ENCODE measurements at places on chromosomes 2 and 18.

- DNase-seq: no peak
Observed at GRCh38 chr18:5538544-5538943, 5.3 kb downstream of the EPB41L3 start.

GRCh38 chr2:187055463-187055862 is 206.5 kb upstream of the ZSWIM2 start:
- no peak for DNase-seq

GRCh38 chr18:78947291-78947690 is 32.3 kb upstream of the SALL3 start:
- no peak for DNase-seq

DNA sequence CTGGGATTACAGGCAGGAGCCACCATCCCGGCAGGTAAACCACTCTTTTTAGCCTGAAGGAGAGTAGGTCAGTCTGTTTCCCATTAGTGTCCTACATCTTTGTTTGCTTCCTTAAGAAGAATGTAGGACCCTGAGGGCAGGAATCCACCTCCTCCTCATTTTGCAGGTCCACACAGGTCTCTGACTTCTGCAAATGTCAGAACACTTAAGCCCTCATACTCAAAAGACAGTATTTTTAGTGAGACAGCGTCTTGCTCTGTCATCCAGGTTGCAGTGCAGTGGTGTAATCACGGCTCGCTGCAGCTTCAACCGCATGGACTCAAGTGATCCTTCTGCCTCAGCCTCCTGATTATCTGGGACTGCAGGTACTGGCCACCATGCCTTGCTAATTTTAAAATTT is 9.3 kb downstream of the PSTPIP2 start:
- DNase-seq: no peak

GRCh38 chr2:85975581-85975980 is 86.8 kb upstream of the ST3GAL5 start:
- no peak for DNase-seq

DNA sequence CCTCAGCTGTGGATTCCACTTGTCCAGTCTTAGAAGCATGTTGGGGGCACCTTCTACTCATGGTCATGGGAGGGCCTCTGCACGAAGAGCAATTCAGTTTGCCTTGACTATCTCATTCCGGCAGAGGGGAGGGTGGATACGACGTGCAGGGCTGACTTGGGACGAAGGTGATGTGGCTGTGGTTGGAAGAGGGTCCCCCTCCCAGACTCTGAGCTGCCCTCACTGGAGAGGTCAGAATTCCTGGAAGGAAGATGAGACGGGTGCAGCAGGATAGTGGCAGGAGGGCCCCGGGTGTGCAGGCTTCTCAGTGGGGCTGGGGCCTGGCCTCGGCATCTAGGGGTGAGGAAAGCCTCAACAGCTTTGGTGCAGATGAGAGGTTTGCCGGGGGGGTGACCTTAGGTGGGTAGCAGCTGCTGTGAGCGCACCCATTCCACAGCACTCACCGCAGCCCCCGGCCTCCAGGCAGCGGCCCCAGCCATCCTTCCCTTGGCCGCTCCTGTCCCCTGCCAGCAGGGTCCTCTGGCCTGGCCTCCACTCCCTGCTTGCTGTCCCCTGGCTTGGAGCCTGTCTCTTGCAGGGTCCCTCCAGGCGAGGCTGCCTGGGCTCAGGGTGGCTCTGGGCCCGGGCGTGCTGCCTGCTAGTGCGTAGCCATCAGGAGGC is 3.2 kb downstream of the RNPEPL1 start:
- DNase-seq: no peak

DNA sequence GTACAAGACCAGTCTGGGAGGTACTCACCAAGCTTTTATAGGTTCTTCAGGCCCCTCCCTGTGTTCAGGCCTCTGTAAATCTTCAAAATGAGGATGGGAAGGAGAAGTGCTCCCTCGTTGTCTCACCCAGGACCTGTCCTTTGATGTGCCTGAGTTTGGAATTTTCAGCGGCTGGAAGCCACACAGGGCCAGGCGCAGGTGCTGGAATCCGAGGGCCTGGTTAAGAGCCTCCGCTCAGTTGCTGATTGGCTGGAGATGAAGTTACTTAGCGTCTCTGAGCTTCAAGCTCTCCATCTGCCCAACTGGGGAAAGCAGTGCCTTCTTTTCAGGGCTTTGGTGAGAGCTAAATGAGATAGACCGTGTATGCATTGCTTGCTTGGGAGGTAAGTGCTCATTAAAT is 30.0 kb downstream of the HJURP start:
- no peak for DNase-seq

DNA sequence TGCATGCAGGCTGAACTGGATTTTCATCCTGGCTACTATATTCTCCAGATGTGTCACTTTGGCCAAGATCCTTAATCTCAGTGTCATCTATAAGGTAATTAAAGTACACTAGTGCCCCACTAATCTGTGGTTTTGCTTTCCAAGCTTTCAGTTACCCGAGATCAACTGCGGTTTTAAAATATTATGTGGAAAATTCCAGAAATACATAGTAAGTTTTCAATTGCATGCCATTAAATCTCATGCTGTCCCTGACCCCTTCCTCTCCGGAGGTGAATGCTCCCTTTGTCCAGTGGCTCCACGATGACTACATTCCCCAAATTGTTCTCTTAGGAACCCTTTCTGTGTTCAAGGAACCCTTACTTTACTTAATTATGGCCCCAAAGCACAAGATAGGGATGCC is 5.3 kb upstream of the TYMS start:
- no peak for DNase-seq

DNA sequence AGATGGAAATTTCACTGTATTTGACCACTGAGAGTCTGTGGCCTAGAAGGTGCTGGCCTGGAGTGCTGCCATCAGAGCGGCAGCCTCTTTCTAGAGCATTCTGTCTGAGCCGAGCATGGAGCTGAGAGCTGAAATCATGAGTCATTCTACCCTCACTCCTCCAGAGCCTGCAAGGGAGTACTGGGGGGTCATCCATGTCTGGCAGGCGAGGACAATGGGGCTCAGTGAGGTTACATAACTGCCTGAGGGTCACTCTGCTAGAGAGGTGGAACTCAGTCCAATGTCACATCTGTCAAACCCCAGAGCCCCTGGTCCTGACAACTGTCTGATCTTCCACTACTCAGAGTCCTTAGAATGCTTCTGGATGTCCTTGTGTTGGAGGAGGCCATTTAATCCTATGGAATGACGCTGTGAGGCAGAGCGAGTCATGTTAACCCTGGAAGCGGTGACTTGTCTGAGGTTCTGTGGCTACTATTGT is 65.3 kb downstream of the HAUS1 start:
- DNase-seq: no peak

DNA sequence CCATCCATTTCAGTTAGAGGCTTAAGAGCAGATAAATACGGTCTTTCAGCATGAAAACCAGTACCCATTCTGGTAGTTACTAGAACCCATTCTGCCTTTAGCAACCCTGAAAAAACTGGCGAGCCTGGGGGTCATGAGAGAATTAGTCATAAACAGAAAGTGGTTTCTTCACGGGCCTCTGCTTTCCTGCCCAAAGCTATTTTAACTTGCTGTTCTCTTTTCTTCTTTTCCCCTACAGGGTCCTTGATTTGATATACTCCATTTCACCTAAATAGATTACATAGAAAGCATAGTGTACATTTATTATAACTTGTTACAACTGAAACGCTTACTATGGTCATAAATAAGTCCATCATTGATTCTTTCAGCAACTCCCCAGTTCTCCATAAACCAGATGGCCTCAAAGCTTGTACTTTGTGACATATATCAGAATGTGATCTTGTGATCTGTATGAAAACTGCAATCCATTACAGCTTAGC is 48.3 kb downstream of the WDFY1 start:
- no peak for DNase-seq

GRCh38 chr2:176745543-176746200 is 466.9 kb upstream of the HNRNPA3 start:
- no peak for DNase-seq

- no peak for DNase-seq
Observed at GRCh38 chr2:11228692-11229091, 73.4 kb downstream of the SLC66A3 start.

DNA sequence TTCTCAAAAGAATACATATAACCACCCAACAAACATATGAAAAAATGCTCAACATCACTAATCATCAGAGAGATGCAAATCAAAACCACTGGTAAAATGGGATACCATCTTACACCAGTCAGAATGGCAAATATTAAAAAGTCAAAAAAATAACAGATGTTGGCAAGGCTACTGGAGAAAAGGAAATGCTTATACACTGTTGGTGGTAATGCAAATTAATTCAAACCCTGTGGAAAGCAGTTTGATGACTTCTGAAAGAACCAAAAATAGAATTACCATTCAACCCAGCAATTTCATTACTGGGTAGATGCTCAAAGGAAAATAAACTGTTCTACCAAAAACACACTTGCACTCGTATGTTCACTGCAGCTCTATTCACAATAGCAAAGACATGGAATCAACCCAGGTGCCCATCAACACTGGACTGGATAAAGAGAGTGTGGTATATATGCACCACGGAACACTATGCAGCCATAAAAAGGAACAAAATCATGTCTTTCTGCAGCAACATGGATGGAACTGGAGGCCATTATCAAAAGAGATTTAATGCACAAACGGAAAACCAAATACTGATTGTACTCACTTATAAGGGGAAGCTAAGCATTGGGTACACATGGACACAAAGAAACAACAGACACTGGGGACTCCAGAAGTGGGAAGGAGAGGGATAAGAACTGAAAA is 38.8 kb downstream of the NCKAP1 start:
- DNase-seq: no peak

DNA sequence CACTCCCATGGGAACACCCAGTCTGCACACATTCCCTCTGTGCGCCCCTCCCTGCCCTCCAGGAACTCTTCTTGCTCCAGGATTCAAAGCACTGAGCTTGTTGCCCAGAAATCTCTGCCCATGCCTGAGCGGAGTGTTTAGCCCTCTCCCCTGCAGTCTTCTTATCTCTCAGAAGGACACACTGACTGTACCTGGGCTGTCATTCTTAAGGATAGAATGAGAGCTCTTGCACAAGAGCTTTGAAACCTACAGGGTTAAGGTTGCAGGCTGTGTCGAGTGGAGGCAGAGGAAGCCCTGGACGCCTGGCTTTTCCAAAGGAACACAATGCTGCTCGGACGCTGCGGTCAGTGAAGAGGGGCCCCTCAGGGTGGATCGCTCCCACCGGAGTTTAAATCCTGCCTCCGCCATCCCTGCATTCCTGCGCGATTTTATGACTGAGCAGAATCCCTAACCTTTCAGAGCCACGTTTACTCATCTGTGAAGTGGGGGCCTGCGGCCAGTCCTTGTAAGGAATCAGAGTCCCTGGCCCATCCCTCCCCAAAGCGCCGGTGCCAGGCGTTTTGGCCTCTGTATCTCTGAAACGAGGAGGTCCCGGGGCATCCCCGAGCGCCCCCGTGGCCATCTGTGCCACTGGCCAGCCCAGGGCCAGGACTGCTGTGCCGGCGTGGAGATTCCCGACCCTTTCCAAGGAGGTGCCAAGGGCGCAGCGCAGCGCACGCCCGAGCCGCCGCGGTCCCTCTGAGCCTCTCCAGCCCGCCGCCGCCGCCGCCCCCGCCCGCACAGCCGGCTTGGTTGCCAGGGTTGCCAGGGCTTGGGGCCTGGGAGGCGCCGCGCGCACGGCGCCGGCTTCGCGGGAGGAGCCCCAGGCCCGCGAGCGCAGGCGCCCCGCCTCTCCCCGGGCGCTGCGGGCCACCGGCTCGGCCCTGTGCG is 58.9 kb downstream of the FAM168B start:
- DNase-seq: no peak

DNA sequence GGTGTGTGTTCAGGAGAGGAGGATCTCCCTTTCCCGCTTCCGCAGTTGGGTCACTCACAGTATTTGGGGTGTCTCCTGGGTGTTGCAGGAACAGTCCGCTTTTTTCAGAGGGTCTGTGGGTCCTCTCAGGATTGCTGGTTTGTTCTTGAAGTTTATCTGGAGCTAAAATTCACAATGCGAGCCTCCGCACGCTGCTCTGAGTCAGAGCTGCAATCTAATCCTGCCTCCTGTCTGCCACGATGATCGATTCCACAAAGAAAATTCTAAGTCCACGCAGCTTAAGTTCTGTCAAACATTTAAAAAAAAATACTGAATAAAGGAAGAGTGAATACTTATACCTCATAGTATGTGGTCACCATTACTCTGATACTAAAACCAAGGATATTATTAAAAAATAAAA is 76.5 kb downstream of the RAD51AP2 start:
- no peak for DNase-seq

- DNase-seq: no peak
Observed at GRCh38 chr18:23088310-23088709, 47.0 kb upstream of the CABLES1 start.

GRCh38 chr2:104758199-104758620 is 95.7 kb upstream of the POU3F3 start:
- no peak for DNase-seq

DNA sequence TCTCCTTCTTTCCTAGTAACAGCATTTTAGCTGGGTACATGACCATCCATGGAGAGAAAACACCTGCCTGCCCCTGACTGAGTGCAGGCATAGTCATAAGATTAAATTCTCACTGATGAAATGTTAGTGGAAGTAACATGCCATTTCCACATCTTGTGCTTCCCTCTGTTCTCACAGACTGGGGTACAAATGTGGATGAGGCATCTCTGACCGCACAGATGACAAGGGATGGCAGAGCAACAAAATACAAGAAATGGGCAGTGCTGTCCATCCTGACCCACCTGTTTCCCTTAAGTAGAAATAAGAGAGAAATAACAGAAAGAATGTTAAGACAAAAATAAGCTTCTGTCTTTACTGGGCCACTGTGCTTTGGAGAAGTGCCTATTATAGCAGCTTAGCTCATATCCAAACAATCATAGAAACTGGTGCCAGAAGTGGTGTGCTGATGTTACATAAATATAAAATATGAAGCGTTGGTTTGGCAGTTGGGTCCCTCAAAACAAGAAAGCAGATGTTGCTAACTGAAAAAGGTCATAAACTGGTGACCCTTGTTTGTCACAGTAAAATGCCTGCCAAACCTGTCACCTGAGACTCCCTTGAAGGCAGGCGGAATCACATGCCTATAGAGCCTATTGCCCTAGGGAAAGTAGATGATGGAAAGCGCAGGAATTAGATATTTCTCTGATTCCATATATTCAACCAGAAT is 72.4 kb upstream of the CCDC150 start:
- DNase-seq: no peak

DNA sequence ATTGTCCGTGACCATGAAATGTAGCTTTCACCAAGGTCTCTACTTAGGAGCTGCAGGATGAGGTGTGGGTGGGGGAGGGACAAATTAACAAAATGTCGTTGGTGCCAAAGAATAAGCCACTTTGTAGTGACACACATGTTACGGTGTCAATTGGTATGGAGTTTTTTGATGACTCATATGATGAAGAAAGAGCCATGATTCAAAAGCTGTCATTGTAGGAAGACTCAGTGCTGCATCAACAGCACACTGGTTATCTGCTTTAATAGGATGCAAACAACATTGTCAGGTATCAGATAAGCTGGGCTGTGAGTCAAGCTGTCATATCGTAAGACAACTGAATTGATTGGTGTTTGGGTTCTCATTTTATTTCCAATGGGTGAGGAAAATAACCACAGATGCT is 36.6 kb upstream of the BOD1L2 start:
- no peak for DNase-seq

Data from cortex of kidney (tissue), 1 donor.